ENCODE measurements at places on chromosomes 2 and 18. TPM values are rescaled to one million over a fixed set of nuclear protein-coding genes. Genes with fewer than 3 reads are reported as not detected.

POTEE gene
- 0.03 TPM for total RNA-seq

OSBPL6 gene
- 7.7 TPM for total RNA-seq

MAPRE2 gene
- 14.3 TPM for total RNA-seq

OTOF gene
- 0.09 TPM for total RNA-seq

POU3F3 gene
- not detected for total RNA-seq

SEPTIN10 gene
- total RNA-seq = 49.0 TPM

UGT1A10 gene
- not detected for total RNA-seq

TMEM247 gene
- not detected for total RNA-seq

CDCA7 gene
- total RNA-seq = 50.3 TPM

LHCGR gene
- total RNA-seq = not detected

RAB10 gene
- 391 TPM for total RNA-seq

DTNA gene
- 0.15 TPM for total RNA-seq

FTCDNL1 gene
- 3.2 TPM for total RNA-seq

SLC20A1 gene
- 138 TPM for total RNA-seq

SERPINB7 gene
- total RNA-seq = 1.7 TPM

FBXO15 gene
- 0.72 TPM for total RNA-seq

G6PC2 gene
- total RNA-seq = not detected

MYL12A gene
- 338 TPM for total RNA-seq

Data from A549 treated with CORT108297 at 1 μM for 4 hours (cell line).